ENCODE measurements at places on chromosomes 2 and 18. TPM values are rescaled to one million over a fixed set of nuclear protein-coding genes. Genes with fewer than 3 reads are reported as not detected.

GRCh38 chr2:47008381-47009252, 93.0 kb upstream of the MCFD2 start:
- H3K27ac ChIP-seq, result no peak overlapping the region
- peak; percentile 27 for DNase-seq
- no peak overlapping the region for H3K4me3 ChIP-seq
- H3K27me3 ChIP-seq, result no peaks in the 10 kb centered on the region

GRCh38 chr2:1701556-1702185, 42.6 kb downstream of the PXDN start:
- H3K4me1 ChIP-seq, result no peaks in the 10 kb centered on the region
- no peak overlapping the region for H3K4me3 ChIP-seq
- peak; percentile 4 for DNase-seq
- no peaks in the 10 kb centered on the region for H3K27me3 ChIP-seq

SERPINB10 gene
- not detected for total RNA-seq

CDCA7 gene
- total RNA-seq, result 0.35 TPM

GRCh38 chr2:172134270-172134669, 31.6 kb upstream of the DLX2 start:
- no peaks in the 10 kb centered on the region for H3K36me3 ChIP-seq
- H3K27ac ChIP-seq, result no peak overlapping the region
- H3K4me1 ChIP-seq, result no peaks in the 10 kb centered on the region
- no peak overlapping the region for H3K4me3 ChIP-seq
- DNase-seq, result no peak

ANKRD62 gene
- 2.8 TPM for total RNA-seq

GRCh38 chr2:179877601-179878364, 16.4 kb upstream of the ZNF385B start:
- no peaks in the 10 kb centered on the region for H3K27me3 ChIP-seq
- H3K4me3 ChIP-seq, result no peak overlapping the region
- H3K4me1 ChIP-seq, result no peaks in the 10 kb centered on the region
- no peaks in the 10 kb centered on the region for H3K36me3 ChIP-seq
- no peak overlapping the region for H3K27ac ChIP-seq
- no peak for DNase-seq

KCNE4 gene
- total RNA-seq, result 7.7 TPM

DNA sequence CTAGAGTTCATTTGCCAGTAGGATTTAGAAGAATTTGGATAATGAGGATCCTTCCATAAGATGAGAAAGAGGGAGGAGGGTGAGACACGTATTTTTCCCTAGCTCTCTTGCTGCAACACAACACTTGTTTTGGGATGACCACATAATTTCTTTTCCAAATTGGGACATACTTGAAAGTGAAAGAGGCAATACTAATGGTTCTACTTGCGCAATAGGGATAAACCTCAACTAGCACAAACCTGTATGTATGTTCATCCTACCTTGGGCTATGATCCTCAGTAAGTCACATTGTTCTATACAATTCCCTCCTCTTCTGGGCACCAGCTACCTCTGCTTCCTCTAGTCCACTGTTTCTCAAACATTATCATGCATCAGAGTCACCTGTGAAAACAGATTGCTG, 1208.8 kb upstream of the LRRTM1 start:
- no peaks in the 10 kb centered on the region for H3K27me3 ChIP-seq
- no peaks in the 10 kb centered on the region for H3K36me3 ChIP-seq
- H3K4me3 ChIP-seq, result no peak overlapping the region

DNA sequence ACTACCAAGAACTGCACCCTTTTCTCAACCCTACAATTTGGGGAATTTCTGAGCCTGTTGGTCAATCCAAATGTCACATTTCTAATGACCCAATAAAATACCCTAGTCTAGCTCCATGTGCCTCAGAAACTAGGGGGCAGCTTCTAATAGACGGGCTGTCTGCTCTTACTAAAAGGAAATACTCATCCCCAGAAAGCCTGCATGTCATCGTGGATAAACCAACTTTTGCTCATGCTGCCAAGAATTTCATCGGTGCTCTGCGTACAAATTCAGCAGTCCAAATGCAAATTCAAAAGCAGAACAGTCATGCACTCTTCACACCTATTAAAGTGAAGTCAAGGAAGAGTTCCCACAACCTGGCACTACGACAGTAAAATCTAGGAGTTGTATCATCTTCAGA, 377.3 kb downstream of the LNPK start:
- no peak overlapping the region for H3K4me3 ChIP-seq
- no peaks in the 10 kb centered on the region for H3K27me3 ChIP-seq
- H3K4me1 ChIP-seq, result no peaks in the 10 kb centered on the region
- H3K27ac ChIP-seq, result no peak overlapping the region
- H3K36me3 ChIP-seq, result no peaks in the 10 kb centered on the region
- DNase-seq, result no peak

GRCh38 chr2:224574423-224575084, 10.6 kb downstream of the CUL3 start:
- no peaks in the 10 kb centered on the region for H3K27me3 ChIP-seq
- no peak overlapping the region for H3K4me3 ChIP-seq
- H3K27ac ChIP-seq, result no peak overlapping the region
- DNase-seq, result no peak

LYPD6B gene
- total RNA-seq, result 3.3 TPM

CFC1 gene
- 7.6 TPM for total RNA-seq

GRCh38 chr2:237614151-237614720, 13.2 kb upstream of the LRRFIP1 start:
- DNase-seq, result peak; percentile 54
- H3K36me3 ChIP-seq, result no peaks in the 10 kb centered on the region
- no peak overlapping the region for H3K4me3 ChIP-seq
- no peaks in the 10 kb centered on the region for H3K4me1 ChIP-seq
- peak overlapping the region; percentile 40 for H3K27ac ChIP-seq

DNA sequence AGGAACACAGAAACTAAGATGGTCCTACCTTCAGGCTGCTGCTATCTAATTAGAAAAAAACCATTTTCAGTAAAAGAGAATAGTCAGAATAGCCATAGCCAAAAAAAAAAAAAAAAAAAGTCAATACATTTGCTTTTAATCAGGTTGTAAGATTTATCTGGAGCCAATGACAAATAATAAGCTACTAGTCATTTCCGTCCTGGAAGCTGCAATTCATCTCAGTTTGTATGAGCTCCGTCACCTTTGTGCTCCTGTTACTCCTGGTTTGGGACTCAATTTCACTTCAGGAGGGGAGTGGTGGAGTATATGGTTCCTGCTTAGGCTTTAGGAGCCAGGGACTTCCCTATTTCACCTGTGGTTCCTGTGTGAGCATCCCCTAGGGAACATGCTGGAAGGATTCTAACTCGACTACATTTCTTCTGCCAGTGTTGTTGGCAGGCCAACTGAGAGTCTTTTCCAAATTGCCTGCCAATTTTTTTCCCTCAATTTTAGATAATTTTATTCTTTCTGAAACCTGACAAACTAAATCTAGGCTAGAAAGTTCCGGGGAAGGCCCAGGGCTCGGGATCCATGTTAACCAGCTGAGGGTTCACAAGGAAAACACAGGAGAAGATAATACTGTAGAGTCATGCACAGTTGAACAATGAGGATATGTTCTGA, 481.8 kb downstream of the DLGAP1 start:
- H3K4me1 ChIP-seq, result no peaks in the 10 kb centered on the region
- H3K27me3 ChIP-seq, result no peaks in the 10 kb centered on the region
- no peak for DNase-seq
- no peak overlapping the region for H3K27ac ChIP-seq

DNA sequence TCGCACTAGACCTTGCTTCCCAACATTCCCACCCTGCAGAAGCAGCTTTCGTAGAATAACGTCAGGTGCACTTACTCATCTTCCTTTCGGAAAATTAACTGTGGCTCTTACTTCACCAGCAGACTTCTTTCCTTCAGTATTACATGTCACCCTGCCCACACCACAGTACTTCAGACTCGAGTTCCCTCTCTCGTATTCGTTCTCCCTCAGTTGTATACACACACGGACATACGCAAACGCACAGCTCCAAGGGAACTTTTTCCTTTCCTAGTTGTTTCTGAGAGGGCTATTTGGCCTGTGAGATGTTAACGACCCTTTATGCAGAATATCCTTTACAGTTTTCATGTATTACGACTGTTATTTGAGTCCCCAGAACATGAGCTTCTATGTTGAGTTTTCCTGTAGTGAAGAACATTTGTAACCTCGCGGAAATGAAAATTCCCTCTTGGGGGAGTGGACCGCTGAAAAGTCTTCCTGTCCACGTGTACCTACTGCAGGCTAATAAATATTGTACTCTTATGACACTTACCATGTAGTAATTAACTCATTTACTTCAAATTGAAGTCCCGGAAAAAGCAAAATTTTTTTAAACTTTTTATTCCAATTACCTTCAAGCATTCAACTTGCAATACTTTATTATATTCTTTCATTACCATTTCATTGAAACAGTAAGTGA, 908 bp downstream of the ERLEC1 start:
- peak overlapping the region; percentile 72 for H3K4me3 ChIP-seq
- no peaks in the 10 kb centered on the region for H3K36me3 ChIP-seq
- H3K27ac ChIP-seq, result peak overlapping the region; percentile 80
- no peak for DNase-seq
- H3K27me3 ChIP-seq, result no peaks in the 10 kb centered on the region

GRCh38 chr2:176769499-176770370, 442.9 kb upstream of the HNRNPA3 start:
- DNase-seq, result no peak
- H3K4me3 ChIP-seq, result no peak overlapping the region
- no peaks in the 10 kb centered on the region for H3K4me1 ChIP-seq
- no peak overlapping the region for H3K27ac ChIP-seq
- peaks cover 3% of the 10 kb centered on the region for H3K27me3 ChIP-seq

Data from pancreas (tissue), 10 donors.